Hematopoietic multipotent progenitor cell treated with erythropoietin and hydrocortisone succinate and interleukin-3 and kit ligand, for 8 days (in vitro differentiated cells): ENCODE measurements at places on chromosomes 13 and 19.

DNA sequence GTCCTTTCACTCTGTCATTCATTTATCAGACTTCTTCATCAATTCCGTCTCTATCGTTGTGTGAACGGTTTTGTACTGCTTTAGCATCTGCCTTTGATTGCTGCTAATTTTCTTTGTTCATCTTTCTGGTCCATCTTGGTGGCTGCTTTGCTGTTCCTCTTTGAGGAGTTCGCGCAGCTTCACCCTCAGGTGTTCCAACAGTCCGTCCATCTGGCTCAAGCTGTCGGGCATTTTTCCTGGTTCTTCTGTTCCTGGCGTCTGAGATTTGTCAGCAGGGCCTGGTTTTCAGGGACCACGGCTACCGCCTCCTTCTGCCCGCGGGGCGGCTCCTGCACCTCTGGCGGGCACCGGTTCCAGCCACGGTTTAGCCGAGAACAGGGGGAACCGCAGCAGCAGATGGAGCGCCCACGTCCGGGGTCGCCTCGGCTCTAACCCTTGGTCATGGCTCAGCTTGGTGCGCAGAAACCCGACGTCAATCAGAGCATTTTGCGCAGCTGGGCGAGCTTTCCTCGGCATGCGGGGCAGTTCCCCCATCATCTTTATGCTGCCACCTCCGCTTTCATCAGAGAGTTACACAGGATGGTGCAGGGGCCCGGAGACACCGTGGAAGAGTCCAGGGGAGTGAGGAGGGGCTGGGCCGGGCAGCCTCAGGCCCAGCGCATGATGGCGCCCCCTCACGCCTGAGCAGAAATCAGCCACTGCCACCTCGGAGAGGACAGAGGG is 89.5 kb downstream of the ZNF100 start:
- DNase-seq: peak; percentile 36

GRCh38 chr13:31209841-31210210 is 10.1 kb downstream of the B3GLCT start:
- no peak for DNase-seq

DNA sequence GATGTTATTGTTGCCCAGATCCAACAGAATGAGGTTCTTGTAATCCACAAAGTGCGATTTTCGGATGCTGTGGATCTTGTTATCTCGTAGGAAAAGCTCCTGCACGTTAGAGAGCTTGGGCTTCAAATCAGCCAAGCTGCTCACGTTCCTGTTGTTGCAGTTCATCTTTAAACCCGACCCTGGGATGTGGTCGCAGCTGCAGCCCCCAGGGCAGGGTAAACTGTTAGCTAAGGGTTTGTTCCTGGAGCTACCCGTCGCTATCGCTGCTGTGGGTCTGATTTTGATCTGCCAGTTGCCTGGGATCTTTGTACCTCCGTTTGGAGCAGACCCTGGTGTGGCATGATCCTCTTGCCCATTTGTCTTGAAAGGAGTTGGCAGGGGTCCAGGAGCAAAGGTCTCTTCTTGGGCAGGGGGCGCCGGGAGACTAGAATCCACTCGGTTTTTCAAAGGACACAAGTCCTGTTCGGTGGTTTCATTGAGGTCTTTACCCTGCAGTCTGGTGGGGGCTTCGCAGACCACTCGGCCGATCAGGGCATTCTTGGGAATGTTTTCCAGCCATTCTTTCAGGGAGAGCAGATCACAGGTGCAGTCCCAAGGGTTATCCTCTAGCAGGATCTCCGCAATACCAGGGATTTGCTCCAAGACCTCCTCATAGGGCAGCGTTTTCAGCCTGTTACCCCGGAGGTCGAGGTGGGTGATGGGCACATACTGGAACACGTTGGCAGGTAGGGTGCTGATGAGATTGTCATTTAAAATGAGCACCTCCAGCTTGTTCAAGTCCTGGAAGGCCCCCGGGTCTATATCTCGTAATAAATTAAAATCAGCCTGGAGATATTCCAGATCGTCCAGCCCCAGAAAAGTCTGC is 1.8 kb downstream of the SLITRK1 start:
- DNase-seq: no peak

DNA sequence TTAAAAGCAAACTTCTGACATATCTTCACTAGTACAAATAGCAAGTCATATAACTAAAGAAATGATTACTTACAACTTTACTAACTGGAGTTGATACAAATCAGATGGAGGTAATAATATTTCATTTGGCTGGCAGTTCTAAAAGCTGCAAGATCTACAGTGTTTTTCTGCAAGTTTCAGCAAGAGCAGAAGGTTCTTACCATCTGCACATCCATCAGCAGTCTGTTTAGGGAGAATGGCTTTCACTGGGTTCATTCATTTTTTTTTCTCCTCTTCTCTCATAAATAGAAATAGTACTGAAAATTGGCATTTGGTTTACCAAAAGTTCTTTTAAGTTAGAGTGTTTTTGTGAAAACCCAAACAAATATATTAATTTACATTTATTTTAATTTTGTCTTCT is 3.1 kb upstream of the SHISA2 start:
- no peak for DNase-seq

DNA sequence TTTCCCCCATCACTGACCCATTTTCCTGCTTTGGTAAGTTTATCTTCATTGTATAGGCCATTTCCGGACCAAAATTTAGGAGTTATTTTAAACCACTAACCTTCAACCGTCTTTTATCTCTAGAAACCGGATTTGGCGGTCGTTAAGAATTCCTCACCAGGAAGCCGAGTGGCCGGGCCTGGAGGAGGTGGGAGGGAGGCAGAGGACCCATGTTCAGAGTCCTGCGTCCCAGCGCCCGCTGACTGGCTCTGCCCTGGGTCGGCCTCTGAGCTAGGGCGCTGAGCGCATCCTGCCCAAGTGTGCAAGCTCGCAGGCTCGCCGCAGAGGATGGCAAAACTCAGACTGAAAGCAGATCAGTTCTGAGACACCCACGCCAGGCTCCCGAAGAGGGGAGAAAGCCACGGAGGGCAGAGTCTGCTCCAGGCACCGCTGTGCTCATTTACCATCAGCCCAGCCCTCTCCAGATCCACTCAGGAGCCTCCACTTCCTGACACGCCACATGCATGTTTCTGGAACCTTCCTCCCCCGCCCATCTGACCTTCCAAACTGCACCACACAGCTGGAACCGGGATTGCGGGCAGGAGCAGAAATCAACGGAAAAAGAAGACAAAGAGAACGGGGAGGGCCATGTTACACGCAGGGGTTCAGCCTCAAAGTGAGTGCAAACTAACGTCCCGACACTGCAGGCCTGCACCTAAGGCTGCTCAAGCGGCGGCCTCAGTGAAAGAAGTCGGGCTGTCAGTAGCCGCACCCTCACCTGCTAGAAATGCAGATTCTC is 8.3 kb downstream of the COL4A1 start:
- peak; percentile 3 for DNase-seq

- DNase-seq: peak; percentile 18
Measured at GRCh38 chr13:59674616-59675015, 489.1 kb downstream of the DIAPH3 start.

DNA sequence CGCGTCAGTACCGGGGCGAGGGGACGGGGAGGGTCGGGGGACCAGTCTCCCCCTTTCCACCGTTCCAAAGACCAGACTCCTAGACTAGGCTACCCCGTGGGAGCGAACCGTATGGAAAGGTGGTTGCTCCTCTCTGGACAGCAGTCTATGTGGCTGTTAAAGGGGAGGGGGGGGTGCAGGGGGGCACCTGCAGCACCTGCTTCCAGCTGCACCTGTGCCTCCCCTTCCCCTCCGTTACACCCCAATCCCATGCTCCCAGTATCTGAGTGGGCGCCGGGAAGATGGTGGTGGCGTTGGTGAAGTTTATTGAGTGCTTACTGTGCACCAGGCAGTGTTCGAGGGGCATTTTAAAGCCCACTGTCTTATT is 557 bp downstream of the ZNF524 start:
- DNase-seq: no peak
